ENCODE measurements at places on chromosomes 5 and 9.
A peak's percentile ranks its signal among the peaks of the same experiment; 100 is the strongest.

- no peak for DNase-seq
These were observed 1.5 kb downstream of the SPOCK1 start for GRCh38 chr5:137497396-137498290.

DNA sequence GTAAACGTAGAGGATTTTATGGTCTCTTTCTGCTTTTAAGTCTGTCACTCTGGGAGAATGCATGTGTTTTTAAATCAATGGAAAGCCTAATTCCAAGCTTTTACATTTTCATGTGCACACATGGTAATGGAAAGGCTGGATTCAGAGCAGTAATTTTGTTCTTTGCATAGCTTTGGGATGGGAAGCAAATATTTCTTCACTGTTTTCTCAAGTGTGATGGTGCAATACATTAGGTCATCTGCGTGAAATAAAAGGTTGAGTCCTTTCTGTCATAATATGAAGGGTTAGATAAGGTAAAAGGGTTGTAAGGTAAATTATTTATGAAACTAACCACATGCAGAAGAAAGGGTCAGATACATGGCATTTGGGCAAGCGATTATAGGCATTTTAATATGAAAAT lies 88.2 kb upstream of the NR3C1 start:
- peak; percentile 38 for DNase-seq

- no peak for DNase-seq
These were observed 7.6 kb downstream of the ARPC5L start for GRCh38 chr9:124869466-124869985.

GRCh38 chr5:32325062-32325461 lies 12.3 kb upstream of the MTMR12 start:
- DNase-seq = no peak

DNA sequence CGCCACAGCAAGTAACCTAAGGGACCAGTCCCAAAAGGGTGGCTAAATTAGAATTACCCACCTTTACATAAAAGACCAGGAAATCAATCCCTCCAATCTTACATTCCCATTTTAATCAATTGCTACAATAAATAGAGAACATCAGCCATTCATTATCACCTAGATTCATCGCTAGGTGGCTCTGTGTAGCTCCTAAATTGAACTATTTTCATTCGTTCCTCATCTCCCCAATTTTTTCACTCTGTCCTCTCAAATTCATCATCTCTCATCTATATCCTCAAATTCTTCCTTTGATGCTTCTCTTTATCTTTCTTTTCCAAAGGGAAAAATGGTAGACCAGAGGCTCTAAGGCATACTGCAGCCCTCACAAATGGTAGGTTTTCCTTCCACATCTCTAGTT lies 108.2 kb upstream of the TNC start:
- no peak for DNase-seq

GRCh38 chr5:44870430-44870829 lies 61.7 kb downstream of the MRPS30 start:
- DNase-seq = no peak

DNA sequence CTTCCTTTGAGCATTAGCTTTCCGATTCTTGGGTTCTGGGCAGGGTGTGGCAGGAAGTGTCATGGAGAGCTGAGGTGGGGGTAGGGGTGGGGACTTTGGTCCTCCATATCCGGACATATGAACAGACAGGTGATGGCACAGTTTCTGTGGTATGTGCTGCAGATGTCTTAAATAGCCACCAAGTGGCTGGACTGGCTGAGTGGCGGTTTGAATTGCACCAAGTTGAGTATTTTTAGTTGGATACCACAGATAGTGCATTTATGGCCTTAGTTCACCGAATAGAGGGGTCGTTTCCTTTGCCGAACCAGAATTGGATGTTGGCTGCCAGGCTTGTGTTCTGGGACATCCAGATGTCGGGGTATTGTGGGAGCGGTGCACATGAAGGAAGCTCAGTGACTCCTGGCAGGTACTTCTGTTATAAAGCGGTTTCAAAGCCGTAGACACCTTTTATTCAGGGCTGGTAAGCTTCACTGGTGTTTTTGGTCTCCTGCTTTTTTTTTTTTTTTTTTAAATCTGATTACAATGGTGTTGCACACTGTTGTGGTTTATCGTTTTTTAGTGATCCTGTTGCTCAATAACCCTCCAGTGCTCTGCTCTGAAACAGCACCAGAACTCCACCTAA lies 15.1 kb upstream of the TNFAIP8 start:
- no peak for DNase-seq

- no peak for DNase-seq
These were observed 15.6 kb downstream of the AK8 start for GRCh38 chr9:132862533-132862932.

- DNase-seq = no peak
These were observed 36.9 kb downstream of the LMX1B start for GRCh38 chr9:126650404-126651341.

DNA sequence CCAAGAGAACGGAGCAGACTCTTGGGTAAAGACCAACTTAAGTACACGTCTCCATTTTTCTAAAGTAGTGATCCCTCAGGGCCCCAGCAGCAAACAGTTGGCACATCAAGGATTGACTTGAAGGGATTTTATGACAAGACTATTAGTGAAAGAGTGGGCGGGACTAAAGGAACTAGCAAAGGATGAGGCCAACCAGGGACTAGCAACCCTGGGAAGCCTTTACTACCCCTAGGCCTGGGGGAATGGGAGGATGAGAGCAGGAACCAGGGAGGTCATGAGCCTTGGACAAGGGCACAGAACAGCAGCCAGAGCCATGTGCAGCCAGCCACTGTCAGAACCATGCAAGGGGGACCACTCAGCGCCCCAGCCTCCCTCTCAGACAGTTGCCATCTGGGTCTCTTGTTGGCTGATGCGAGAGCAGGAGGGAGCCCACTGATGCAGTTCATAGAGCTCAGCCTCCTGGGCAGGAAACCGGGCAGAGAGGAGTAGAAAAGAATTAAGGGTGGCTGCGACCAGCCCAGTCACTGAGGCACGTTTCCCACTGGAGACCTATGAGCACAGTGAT lies 28.1 kb downstream of the TGFBI start:
- DNase-seq = no peak

DNA sequence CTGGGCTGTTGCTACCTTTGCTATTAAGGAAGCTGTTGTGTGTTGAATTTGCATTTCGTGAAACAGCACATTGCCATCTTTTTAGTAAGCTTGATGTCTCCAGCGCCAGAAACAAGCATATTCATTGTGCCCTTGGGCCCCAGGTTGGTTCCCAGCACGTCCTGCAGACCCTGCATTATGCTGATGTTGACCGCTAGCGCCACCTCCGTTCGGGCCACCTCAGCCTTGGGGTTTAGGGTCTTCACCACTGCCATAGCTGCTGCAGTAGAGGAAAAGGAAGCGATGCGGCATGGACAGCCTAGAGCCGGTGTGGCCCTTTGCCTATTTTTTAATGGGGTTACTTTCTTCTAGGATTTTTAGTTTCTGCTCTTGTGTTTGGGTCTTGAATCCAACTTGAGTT lies 23.8 kb upstream of the OTULIN start:
- no peak for DNase-seq

DNA sequence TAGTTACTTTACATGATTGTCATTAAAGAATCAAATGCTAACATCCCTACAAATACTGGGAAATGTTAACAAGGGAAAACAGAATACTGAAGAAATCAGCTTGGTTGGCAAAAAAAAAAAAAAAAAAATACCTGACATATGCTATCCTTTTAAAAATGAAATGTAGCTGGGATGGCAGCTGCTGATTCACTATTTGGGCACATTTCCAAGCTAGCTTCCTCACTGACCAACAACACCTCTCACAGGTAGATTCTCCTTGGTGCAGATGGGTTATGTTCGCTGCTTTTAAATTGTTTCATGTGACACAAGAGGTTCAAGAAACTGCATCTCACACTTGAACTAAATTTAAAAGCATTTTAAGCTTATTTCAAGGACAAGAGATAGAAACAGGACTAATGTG lies 6.1 kb upstream of the PRUNE2 start:
- no peak for DNase-seq

DNA sequence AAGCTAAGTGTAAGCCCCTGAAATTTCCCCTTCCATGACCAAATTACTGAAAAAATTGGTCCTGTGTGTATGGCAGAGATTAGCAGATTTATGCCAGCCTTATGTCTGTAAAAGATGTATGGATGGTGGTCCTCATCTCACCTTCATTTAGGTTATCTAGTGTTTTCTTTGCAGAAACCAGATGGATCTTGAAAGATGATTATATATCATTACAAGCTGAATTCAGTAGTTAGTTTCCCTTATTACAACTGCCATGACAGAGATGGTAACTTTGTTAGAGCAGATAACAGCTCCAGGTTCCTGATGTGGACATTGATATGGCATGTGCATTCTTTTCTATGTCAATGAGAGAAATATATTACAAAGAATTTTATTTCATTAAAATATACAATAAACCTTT lies 1403.2 kb upstream of the CDH6 start:
- DNase-seq = no peak

GRCh38 chr9:9142001-9142400 lies 1342.4 kb upstream of the DMAC1 start:
- no peak for DNase-seq

- no peak for DNase-seq
These were observed 97.2 kb downstream of the F2RL2 start for GRCh38 chr5:76525956-76526355.

- no peak for DNase-seq
These were observed 256.3 kb downstream of the ADAMTSL1 start for GRCh38 chr9:18730241-18730640.

GRCh38 chr9:129252937-129253802 lies 75.1 kb upstream of the IER5L start:
- no peak for DNase-seq

DNA sequence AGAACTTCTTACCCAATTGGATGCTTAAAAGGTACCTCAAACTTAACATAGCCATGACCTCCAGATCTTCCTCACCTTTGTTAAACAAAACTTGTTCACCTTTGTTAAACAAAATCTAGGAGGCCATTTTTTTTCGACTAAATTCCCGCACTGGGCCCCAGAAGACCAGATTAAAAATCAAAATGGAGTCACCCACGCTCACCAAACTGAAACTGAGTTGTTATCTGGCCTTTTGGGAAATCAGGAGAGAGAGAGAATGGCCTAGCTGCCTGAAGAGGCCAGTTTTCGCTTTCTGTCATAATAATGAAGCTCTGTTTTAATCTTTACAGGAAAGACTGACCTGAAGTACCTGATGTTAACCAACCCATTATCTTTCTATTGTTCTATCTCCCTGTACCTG lies 69.4 kb downstream of the FYB1 start:
- DNase-seq = no peak

DNA sequence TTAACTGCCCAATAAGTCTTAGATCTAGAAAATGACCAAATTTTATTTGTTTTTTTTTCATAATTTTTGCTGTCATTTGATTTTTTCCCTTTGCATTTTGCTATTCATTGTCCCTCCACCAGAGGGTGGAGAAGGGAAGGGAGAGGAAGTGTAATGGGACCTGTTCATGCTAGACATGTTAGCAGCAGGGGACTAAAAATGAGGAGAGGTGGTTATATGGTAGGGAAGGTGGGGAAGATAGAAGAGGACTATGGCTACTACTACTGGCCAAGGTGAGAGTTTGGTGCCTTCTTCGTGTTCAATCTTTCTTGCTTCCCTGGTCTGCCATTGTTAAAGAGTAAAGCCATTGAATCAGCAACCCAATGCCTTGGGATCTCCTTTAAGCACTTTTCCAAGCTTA lies 6.4 kb downstream of the GRIA1 start:
- peak; percentile 56 for DNase-seq

GRCh38 chr9:131397100-131397790 lies 3.4 kb downstream of the PRRC2B start:
- DNase-seq = peak; percentile 53

DNA sequence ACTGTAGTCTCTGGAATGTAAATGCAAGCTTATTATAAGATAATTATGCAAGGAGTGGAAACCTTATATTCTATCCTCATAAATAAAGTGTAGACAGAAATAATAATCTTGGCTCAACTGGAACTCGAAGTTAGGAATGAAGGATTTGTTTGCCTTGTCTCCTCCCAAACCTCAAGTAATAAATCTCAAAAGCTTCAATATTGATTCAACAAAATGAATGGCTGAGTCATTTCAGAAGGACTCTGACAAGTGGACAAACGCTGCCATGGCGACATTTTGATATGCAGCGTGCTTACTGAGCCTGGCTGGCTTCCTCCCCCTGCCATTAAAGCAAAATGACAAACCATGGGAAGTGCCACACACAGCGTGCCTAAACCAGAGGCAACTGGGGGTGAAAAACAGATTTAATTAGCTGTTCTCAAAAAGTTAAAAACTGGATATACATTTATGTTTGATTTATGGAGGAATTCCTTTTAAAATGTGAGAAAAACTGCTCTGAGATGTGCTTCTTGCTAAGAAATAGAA lies 10.5 kb upstream of the ADGRV1 start:
- no peak for DNase-seq

- no peak for DNase-seq
These were observed 12.2 kb downstream of the ABCA1 start for GRCh38 chr9:104915753-104916152.

GRCh38 chr5:76622973-76623596 lies at the start of gene F2RL2:
F2RL2 (minus strand) TSS chr5:76623403; CDS start chr5:76623230, 173 bp downstream.
- DNase-seq = peak; percentile 78

GRCh38 chr5:142839711-142840346 lies 69.7 kb downstream of the ARHGAP26 start:
- peak; percentile 91 for DNase-seq

DNA sequence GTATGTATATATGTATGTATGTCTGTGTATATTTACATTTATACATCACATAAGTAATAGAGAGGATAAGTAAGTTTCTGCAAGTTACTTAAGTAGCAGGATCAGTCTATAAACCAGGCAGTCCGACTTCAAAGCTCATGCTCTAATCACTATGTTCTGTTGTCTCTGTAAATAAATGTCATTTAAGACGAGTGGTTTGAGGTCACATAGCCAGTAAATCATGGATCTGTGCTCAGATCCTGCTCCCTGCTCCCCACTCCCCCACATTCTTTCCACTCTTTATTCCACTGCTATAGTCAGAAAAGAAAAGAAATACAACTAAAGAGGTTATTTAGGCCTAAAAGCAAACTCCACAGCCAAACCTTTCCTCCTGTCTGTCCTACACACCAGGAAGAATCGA lies 90.4 kb downstream of the SERINC5 start:
- DNase-seq = no peak

DNA sequence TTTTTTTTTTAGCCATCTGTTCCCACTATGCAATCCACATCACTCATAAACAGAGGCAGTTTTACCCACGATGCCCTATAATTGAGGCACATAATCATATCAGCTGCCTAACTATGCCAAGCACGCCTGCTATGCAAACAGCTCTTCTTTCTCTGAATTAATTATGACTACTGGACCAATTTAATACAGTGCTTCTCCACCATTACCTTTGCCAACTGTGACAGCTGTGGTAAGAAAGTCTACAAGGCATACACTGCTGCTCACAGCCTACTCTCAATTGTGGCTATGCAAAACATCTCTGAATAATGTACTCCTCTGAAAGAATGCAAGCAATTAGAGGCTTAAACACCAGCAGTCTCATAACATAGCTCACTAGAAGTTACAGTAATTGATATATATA lies 97.1 kb downstream of the DTWD2 start:
- no peak for DNase-seq
